Right cardiac atrium (tissue), 5 donors: ENCODE measurements at places on chromosomes 12 and 14.

GRCh38 chr12:104827587-104827986 is 130.5 kb downstream of the SLC41A2 start:
- no peak for DNase-seq

DNA sequence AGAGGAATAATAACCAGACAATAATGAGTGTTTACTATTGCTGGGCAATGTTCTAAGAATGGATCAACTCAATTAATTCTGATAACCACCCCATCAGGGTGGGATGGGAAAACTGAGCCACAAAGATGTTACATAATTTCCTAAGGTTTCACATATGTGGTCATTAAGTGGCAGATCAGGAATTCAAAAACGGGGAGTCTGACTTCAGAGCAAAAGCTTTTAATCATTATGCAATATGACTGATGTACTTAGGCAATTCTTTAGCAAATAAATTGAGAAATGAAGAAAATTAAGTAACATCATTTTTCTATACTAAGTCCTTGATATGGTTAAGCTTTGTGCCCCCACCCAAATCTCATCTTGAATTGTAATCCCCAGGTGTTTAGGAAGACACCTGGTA is 53.4 kb downstream of the PLCZ1 start:
- no peak for DNase-seq

GRCh38 chr14:102885737-102886447 is 36.6 kb upstream of the AMN start:
- no peak for DNase-seq

DNA sequence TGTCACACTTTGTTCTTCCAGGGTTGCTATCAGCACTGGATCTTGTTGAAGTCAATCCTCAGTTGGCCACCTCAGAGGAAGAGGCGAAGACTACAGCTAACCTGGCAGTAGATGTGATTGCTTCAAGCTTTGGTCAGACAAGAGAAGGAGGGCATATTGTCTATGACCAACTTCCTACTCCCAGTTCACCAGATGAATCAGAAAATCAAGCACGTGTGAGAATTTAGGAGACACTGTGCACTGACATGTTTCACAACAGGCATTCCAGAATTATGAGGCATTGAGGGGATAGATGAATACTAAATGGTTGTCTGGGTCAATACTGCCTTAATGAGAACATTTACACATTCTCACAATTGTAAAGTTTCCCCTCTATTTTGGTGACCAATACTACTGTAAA is 23.7 kb downstream of the VTI1B start:
- DNase-seq: no peak

DNA sequence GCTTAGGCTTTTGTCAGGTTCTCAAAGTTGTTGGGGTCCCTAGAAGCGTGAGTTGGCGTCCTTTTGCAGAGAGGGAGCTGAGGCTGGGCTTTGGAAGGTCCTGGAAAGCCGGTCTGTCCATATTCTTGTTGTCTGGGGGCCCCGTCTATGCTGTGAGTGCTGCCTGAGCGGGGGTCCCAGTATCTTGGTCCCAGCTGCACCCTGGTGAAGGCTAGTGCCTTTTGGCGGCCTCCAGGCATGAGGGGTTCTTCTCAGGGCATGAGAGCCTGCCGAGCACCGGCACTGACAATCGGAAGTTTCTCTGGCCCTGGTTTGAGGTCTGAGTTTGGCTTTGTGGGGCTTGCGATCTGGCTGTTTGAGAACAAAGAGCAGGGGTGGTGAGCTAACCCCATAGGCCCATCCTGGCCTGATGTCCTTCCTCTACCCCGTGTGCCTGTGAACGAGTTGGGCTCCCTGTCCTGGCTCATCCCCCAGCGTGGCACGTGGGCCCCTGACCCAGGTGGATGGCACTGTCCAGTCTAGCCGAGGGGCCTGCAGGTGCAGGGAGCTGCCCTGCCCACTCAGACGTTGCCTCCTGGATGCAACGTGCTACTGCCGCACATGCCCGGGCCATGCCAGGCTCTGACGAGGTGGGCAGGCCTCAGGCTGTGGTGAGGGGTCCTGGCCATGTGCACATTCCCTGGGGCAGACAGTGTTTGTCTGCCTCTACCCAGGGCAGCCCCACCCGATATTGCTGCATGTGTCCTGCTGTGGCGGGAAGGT is 3.9 kb downstream of the CEP170B start:
- DNase-seq: no peak

GRCh38 chr14:104237651-104238423 is 99.5 kb downstream of the KIF26A start:
- no peak for DNase-seq

DNA sequence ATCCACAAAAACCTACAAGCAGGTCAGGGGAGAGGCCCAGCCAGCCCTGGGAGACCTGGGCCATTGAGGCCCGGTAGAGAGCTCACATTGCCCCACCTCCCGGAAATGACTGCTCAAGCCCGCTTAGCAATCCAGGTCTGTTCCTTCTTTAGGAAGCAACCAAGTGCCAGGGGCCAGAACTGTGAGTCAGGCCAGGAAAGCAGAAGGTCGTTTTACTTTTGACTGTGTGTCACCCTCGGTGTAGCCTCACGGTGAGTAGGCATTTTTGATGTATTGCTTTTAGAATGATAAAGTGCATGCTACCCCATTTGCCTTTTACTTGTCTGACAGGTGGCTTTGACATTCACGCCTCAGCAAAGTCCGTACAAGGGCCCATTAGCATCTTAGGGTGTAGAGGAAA is 25.4 kb upstream of the PWP1 start:
- no peak for DNase-seq

- DNase-seq: no peak
These were observed 2.0 kb downstream of the RAN start for GRCh38 chr12:130873825-130874224.

GRCh38 chr14:104545942-104546501 is 33.5 kb upstream of the C14orf180 start:
- no peak for DNase-seq

DNA sequence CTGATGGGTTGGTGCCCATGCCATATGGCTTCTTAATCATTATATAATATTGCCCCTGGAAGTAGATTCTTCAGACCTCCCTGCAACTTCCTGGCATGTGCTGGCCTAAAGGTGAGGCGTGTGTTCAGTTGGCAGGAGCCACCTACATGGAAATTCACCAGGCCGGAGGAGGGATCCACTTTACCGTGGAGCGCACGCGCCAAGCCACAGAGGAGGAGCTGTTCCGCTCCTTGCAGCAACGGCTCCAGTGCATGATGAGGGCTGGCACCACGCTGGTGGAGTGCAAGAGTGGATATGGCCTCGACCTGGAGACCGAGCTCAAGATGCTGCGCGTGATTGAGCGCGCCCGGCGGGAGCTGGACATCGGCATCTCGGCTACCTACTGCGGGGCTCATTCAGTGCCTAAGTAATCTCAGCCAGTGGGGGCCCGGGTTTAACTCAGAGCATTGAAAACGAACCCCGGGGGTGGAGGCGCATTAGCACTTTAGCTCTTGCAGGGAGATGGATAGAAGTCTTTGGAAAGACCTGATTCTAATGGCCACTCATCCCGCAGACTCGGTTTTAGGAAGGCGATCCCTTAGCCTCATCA is 13.5 kb downstream of the AMDHD1 start:
- DNase-seq: no peak

DNA sequence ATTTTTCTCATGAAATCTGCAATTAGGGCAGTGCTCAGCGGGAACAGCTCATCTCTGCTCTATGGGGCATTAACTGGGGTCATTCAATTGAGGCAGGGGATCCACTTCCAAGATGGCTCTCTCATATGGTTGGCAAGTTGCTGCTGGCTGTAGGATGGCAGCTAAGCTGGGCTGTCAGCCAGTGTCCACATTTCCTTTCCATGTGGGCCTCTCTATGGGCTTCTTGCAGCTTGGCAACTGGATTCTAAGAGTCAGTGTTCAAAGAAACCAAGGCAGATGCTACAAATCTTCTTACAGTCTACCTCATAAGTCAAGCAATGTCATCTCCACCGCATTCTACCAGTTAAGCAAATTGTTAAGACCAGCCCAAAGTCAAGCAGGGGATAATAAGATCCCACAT is 50.3 kb upstream of the TMCC3 start:
- no peak for DNase-seq

DNA sequence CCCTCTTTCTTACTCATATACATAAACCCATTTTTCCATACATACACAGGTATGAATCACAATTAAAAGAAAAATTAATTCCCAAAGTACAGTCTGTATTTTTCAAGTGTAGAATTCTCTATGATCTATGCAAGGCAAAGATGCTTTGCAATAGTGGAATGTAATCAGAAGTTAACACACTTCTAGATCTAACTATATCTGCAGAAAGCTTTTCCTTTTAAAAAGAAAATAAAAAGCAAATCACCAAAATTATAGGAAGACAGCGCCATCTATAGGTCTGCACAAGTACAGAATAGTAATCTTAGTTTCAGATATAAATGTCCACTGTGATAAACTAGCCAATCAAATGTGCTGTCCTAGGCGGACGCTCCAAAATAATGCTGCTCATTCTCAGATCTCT is 22.0 kb downstream of the SLC25A21 start:
- no peak for DNase-seq

GRCh38 chr12:113471619-113472171 is at the start of gene LHX5:
Gene LHX5 (minus strand): TSS chr12:113471871. CDS start chr12:113471498, 373 bp downstream.
- DNase-seq: no peak

GRCh38 chr12:88955531-88955930 is 375.3 kb upstream of the KITLG start:
- no peak for DNase-seq

- no peak for DNase-seq
These were observed 17.5 kb downstream of the RAD51B start for GRCh38 chr14:67837011-67837624.

DNA sequence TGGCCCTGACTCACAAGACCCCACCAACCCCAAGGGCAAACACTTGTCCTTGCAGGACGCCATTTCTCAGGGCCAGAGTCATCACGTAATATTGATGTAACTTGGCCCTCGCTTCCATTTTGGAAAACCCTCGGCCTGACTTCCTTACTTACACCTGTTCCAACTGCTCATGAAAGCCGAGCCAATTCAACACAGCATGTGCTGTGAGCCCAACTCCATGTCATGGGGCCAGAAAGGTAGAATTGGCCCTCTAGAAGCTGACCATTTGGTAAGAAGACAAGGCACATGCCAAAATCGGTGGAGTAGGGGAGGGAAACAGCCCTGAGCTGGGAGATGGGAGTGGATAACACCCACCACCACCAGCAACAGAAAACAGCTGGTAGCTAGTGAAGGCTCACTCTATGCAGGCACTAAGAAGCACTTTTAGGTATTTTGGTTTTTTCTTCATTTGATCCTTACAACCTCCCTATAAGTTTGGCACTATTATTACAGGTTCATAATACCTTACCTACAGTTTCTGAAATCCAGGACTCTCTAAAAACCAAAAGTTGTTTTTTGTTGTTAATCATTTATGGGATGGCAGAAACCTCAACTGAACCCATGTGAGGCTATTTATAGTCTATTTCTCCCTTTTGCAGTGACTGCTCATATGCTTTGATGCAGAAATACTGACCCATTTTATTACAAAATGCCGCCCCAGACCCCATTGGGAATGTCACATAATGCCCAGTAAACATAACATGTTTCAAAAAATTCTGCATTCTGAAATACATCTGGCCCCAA is 6.5 kb downstream of the TTC7B start:
- DNase-seq: no peak

DNA sequence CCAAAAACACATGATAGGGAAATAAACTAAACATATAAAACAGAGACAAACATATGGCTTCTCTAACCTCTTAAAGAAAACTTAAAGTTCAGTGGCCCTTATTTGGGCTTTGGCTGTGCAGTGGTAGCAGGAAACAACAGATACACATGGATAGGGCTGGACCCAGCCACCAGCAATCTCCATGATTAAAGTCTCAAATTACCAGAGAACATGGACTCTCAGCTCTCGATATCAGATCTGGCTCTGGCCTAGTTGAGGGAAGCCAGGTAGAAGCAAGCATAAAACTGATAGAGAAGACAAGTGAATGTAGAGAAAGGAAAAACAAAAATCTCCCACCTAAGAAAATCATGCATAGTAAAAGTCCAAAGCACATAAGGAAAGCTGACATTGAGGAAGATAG is 164.8 kb downstream of the ITPR2 start:
- DNase-seq: no peak

DNA sequence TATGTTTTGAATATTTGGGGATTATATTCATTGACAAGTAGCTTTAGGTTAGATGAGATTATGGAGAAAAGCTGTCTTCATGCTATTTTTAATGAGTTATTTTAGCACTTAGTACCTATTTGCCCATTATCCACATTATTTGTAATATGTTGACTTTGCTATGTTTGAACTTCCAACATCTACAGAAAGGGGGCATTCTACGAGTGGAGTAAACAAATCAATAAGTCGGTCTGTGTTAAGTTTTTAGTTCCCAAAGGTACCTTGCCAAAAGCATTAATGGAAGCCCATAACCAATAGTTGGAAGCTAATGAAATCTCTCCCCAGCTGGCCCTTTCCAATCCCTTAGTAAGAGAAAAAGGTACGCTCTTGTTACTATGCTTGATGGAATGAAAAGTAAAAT is 250.0 kb upstream of the E2F7 start:
- no peak for DNase-seq

DNA sequence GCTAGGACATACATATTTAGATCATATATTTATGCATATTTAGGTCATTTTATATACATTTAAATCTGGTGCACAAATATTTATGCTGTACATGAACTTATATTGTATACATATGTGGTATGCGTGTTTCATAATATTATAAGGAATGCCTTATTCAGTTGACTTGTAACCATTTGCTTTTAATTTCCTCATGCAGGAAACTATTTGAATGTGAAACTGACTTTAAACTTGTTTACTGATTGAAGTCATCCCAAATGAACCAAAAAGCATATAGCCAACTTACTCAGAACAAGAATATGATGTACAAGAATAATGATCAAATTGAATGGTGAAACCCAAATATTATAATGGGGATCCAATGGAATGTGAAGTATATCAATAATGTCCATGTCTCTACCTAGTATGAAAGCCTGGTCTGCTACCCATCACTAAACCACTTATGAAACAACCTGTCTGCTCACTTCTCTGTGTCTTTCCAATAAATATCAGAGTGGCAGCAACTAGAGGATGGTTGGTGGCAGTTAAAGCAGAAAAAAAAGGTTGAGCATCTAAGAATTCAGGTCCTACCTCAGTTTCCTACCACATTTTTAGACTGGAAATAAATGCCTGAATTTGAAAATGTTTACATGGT is 38.3 kb downstream of the RPS6KA5 start:
- DNase-seq: no peak

DNA sequence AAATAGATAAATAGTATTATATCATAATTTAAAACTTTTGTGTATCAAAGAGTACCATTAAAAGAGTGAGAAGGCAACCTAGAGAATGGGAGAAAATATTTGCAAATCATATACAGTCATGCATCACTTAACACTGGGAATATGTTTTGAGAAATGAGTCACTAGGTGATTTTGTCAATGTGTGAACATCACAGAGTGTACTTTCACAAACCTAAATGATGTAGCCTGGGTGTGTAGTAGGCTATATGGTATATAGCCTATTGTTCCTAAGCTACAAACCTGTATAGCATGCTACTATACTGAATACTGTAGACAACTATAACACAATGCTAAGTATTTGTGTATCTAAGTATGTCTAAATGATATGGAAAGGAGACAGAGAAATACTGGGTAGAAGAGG is 48.0 kb upstream of the ARID2 start:
- no peak for DNase-seq

- no peak for DNase-seq
These were observed 546.8 kb downstream of the BCL11B start for GRCh38 chr14:98725191-98725590.
